ENCODE measurements at places on chromosomes 2 and 18.
A peak's percentile ranks its signal among the peaks of the same experiment; 100 is the strongest.

GRCh38 chr18:7234091-7234490, 3.2 kb downstream of the LRRC30 start:
- no peak for DNase-seq

DNA sequence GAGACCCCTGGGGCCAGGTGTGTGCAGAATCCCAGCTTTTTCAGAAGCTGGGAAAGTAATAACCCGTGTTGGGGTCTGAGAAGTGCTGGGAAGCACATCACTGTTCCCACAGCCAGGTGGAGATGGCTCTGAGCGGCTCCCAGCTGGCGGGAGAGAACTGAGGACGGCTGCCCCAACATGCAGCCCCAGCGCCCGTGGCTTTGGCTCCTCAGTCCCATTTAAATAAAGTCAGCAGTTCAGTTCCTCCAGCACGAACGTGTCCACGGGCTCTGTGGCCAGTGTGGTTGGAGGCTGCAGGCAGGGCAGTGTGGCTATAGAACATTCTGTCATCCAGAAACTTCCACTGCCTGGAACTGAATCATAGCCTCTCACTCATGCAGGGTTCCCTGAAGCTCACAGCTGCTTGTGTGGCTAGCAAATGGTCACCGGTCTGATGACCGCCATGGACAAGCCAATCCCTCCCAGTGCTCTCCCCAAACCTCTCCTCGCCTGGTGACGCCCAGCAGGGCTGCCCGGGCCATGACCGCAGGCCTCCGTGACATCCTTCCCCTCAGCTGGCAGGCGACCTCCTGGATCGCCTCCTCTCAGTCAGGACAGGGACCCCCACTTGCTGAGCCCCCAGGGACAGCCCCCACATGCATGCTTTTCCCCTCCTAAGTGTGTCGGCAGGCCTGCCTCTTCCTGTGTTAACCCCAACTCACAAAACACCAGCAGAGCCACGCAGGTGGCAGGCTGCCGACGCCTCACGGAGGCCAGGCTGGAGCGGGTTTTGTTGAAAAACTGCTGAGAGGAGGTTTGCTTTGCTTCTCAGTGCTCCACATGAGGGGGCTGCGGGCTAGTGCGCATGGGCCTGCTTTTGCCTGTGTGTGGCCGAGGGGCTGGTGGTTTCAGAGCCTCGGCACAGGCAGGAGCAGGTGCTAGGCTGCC, 1.3 kb downstream of the RTP5 start:
- DNase-seq = no peak

DNA sequence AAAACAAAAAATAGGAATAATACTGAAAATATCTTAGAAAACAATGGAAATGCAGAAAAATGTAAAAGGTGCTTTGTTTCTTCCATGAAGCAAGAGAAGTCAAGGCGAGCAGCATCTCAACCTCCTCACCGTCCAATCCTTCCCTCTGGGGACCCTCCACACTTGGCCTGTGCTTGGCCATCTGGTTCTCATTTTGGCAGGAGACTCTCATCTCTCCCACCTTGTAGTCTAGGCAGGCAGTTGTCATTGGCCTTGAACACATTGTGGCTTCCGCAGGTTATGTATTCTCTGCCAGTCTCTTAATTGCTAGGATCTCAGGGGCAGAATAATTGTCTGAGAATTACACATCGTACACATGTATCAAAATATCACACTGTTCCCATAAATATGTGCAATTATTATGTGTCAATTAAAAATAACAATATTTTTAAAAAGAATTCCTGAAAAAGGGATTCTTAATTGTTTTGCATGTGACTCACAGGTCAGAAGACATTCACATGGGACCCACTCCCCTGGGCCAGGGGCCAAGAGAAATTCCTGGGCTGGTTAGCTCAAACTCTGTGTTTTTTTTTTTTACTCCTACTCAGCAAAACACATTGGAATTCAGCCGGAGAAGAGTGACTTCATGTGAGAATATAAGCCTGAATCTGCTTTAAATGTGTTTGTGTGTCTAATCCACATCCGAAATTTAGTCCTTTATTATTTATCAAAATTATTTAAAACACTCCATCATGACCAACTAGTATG, 14.0 kb upstream of the ANKRD62 start:
- DNase-seq = no peak

- no peak for DNase-seq
Measured at GRCh38 chr18:48961547-48961946, 10.8 kb upstream of the SMAD7 start.

DNA sequence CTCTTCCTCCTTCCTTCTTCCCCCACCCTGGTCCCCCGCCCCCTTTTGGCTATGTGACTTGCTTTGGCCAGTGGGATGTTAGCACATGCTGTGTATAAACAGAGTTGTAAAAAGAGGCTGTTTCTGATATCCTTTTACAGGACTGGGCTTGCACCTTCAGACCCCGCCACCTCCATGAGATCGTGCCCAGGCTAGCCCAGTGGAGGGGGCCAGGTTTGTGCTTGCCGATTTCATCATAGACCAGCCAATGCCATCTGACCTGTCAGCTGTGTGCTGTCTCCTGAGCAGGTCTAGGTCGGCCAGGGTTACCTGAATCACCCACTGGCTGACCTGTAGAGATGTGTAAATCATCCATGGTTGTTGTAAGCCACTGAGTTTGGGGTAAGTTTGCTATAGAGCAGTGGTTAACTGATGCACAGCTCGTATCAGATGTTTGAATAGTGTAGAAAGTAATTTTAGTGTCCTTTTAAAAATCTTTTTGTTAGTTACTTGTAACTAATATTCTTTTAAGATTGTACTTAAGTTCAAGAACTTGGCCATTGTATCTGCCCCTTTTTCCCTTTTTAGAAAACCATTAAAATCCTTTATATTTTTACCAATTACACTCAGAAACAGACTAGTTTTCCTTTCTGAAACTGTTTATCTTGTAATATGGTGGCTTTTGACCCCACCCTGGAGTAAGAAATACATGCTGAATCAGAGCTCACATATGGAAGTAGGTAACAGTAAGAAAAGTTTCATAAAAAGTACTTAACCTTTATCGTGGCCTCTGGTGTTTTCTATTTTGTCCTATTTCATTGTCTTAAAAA, 122.0 kb upstream of the MGAT5 start:
- DNase-seq = no peak

DNA sequence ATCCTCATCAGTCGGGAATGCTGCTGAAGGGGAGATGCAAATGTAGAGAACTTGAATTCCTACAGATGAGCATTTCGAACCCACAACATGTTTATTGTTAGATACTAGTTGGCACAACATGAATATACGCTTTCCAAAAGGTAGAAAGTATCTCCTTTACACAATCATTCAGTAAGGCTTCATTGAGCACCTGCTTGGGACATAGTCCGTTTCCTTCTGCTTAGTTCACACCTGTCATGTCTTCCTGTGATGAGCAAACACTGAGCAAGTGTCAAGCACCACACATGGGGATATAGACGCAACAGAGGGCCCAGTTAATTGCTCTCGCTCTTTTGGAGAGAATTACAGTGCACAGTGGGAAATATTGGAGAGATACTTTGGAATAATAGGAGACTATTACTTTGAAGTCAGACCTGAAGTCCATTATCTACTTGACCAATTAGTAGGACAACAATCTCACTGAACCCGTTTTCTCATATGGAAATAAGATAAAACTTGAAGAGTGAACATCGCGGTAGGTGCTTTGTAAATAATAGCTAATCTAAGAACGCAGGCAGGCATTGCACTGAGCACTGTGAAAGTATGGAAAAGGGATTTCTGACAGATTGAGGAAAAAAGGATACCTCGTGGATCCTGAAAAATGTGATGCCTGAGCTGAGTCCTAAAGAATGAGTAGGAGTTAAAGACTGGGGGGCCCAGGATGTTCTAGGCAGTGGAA, 1.2 kb downstream of the CPSF3 start:
- no peak for DNase-seq

GRCh38 chr2:240689975-240690374, 1.7 kb upstream of the AQP12A start:
- DNase-seq = no peak

DNA sequence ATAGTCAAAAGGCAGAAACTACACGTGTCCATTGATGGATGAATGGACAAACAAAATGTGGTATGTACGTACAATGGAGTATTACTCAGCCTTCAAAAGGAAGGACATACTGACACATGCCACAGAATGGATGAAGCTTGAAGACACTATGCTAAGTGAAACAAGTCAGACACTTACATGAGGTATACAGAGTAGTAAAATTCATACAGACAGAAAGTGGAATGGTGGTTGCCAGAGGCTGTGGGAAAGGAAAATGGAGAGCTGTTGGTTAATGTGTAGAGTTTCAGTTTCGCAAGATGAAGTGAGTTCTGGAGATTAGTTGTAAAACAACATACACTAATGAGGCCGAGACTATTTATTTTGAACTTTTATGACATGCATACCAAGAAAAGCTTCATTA, 67.4 kb upstream of the EPB41L3 start:
- DNase-seq = no peak

- DNase-seq = no peak
Measured at GRCh38 chr2:210452194-210452593, 24.4 kb downstream of the LANCL1 start.

- no peak for DNase-seq
Measured at GRCh38 chr18:29653671-29654215, 1388.8 kb downstream of the DSC3 start.

GRCh38 chr18:26908906-26909305, 43.4 kb upstream of the AQP4 start:
- no peak for DNase-seq

GRCh38 chr2:6069381-6069780, 377.2 kb downstream of the SOX11 start:
- DNase-seq = no peak

DNA sequence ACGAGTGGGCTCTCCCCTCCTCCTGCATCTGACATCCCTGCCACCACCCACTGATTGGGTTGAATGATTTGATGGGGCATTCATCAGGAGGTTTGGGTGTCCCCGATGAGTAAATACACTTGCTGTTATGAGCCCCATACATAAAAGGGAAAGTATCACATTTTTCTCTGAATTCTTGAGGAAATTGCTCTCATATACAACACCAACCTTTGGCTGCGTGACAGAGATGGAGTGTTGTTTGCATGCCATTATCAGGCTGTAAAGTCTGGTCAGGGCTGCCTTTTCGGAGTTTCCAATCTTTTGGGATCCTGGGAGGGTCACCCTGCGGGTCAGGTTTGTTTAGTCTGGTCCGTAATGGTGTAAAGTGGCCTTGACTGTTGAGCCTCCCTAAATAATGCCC, 227.9 kb upstream of the SPRED2 start:
- no peak for DNase-seq

- DNase-seq = no peak
Measured at GRCh38 chr2:231568785-231569435, 23.8 kb upstream of the TEX44 start.

DNA sequence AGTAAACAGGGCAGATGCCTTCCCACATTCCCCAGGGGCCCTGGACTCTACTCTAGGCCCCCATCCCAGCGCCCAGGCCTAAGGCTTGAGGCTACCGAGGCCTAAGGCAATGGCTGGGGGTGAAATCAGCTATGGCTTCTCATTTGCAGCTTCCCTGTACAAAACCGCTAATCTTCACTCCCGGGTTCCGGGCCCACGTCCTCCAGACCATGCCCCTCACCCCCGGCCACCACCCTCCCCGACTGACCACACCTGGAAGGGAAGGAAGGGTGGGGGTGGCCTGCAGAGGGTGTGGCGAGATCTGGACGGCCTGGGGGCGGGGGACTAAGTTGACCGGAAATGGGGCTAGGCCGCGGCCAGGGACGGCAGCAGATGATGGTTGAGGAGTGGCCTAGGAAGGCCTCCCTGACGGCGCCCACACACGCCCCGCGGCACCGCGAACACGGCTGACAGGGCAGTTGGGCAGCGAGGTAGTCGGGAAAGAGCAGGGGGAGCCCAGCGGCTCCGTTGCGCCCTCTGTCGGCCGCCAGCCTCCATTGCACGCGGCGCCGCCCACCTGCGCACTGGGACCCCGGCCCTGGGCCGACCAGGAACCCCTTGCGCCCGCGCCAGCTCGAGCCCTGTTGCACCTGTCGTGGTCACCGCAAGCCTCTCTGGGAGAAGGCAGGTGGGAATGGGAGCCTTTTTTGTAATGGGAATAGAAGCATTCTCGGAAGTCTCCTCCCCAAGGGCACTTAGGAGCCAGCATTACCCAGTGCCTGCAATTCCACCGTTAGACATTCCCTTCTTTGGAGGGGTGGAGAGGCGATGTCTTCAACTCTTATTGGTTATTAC, 117.1 kb upstream of the STPG4 start:
- peak; percentile 75 for DNase-seq

- DNase-seq = no peak
Measured at GRCh38 chr2:127027715-127028114, 79.2 kb downstream of the BIN1 start.

DNA sequence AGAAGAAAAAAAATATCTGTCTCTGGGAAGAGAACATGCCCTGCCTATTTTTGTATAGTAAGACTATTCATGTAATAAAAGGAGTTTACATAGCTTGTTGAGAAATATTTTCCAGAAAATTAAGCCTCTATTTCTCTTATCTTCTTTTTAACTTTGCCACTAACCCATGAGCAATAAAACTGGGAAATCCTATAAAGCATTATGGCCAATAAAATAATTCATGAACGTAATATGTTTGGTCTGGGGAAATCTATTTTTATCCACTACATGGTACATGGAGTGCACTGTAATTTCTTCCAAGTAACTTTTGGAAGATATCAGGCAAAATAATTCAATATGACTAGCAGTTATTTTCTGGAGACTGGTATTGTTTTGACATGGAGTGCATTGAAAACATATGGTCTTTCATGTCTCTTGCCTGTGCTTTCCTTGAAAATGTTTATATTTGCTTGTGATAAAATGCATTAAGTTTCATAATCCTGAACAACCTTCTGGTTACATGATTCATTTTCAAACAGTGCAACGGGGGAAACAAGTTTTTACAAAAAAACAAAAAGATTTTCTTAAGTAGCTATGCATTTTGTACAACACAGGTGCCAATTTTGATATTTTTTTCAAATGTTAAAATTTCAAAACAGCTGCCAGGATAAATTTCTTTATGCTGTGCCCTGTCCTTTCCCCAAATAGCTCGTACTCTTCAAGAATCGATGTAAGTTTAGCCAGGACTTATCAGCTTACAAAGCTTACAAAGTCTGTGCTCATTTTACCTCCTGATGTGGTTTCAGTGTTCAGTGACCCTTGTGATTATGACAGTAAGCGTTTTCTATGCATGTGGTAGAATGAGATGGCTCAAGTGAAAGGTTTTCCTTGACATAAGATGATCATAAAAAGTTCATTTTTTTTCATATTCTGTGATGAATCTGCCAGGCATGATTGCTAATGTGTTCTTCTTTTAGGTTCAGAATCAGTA, 194.5 kb downstream of the UBE2E3 start:
- no peak for DNase-seq

Measured in liver (tissue), 10 donors.